ENCODE measurements at places on chromosomes 3 and 15.
A peak's percentile ranks its signal among the peaks of the same experiment; 100 is the strongest.

DNA sequence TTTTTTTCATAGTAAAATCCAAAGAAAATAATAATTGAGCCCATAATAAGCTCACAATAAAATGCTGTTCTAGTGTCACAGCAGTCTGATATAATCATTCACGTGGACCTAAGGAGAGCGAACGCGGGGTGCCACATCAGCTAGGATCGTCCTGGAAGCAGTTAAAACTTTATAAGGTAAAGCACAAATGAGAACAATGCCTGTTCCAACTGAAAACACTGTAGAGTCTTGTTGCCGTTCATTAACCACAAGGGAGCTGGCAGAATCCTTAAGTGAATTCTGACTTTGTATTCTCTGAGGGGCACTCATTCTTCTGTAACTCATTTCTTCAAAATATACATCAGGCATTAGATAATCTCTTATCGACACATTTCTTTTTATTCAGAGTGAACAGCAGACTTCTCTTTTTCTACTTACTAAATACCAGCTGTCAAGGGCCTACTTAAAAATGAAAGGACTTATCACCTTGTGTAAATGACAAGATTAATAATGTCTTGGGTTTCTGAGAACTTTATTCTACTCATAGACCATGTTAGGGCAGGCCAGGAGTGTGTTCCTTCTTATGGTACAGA, 524.6 kb downstream of the MECOM start:
- DNase-seq, result no peak
- peaks cover 4% of the 10 kb centered on the region for H3K27me3 ChIP-seq
- H3K36me3 ChIP-seq, result no peaks in the 10 kb centered on the region
- H3K27ac ChIP-seq, result no peak overlapping the region
- no peaks in the 10 kb centered on the region for H3K4me1 ChIP-seq

DNA sequence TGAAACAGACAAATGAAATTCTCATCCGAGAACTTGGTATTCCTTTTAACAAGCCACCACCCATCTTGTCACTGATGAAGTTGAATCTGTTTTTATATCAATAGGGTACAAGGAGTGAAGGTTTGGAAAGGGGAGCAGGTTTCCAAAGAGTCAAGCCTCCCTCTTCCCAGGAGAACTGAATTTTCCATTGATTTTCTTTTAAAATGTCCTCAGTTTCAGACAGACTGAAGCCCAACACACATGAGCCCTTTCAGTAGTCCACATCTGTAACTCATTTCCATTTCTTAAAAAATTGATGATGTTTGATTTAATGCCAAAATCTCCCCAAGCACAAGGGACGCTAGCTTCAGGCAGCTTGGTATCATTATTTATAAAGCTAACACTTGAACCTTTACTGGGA, 187.7 kb downstream of the FOXB1 start:
- H3K4me1 ChIP-seq, result no peaks in the 10 kb centered on the region
- H3K27ac ChIP-seq, result no peak overlapping the region
- peaks cover 6% of the 10 kb centered on the region for H3K27me3 ChIP-seq

DNA sequence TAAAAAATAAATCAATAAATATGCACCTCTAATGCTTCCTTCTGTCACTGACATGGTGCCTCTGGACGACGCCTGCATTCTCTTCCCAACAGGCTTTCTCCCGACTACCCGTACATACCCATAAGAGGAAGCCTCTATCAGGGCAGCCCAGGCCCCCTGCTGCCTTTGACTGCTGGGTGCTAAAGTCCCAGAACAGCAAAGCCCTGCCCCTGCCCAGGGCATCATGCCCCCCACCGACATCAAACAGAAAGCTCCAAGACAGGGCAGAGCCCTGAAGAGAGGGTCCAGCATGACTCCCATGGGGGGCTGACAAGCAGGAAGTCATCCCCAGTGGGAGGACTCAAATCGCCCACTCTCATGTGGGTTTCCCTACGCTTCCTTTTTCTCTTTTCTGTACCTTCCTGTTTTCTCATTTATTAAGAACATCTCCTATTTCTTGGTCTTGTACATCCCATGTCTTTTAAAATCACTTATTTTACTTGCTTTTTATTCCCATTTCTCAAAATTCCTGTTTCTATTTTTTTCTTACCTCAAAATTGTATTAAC, 23.4 kb downstream of the XPC start:
- no peak overlapping the region for H3K27ac ChIP-seq
- peaks cover 3% of the 10 kb centered on the region for H3K4me1 ChIP-seq
- DNase-seq, result no peak
- H3K36me3 ChIP-seq, result peaks cover 97% of the 10 kb centered on the region
- no peak overlapping the region for H3K4me3 ChIP-seq

- no peak overlapping the region for H3K27ac ChIP-seq
- no peak overlapping the region for H3K4me3 ChIP-seq
- no peaks in the 10 kb centered on the region for H3K27me3 ChIP-seq
- H3K4me1 ChIP-seq, result no peaks in the 10 kb centered on the region
- no peaks in the 10 kb centered on the region for H3K36me3 ChIP-seq
Measured at GRCh38 chr3:120192159-120192558, 92.9 kb downstream of the GPR156 start.

- H3K4me1 ChIP-seq, result peaks cover 31% of the 10 kb centered on the region
- H3K36me3 ChIP-seq, result peaks cover 55% of the 10 kb centered on the region
- DNase-seq, result no peak
Measured at GRCh38 chr3:185930393-185931107, 7.3 kb downstream of the TRA2B start.

DNA sequence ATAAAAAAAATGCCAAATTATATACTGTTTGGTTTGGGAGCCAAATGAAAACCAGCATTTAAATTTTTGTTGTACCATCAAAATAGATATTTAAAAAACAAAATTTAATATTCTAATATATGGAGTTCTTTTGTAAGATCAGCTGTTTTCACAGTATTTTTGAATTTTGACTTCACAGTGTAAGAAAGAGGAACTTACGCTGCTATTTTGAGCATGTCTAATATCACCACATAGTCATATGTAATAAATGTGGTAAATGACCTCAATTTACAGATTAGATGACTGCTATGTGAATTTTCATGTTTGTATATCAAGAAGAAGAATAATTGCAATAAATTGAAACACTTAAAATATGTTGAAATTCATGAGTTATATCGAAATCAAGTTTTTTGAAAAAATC, 189.6 kb downstream of the ARRDC4 start:
- DNase-seq, result no peak
- H3K36me3 ChIP-seq, result no peaks in the 10 kb centered on the region
- H3K4me3 ChIP-seq, result no peak overlapping the region
- H3K4me1 ChIP-seq, result no peaks in the 10 kb centered on the region
- no peak overlapping the region for H3K27ac ChIP-seq
- H3K27me3 ChIP-seq, result no peaks in the 10 kb centered on the region

DNA sequence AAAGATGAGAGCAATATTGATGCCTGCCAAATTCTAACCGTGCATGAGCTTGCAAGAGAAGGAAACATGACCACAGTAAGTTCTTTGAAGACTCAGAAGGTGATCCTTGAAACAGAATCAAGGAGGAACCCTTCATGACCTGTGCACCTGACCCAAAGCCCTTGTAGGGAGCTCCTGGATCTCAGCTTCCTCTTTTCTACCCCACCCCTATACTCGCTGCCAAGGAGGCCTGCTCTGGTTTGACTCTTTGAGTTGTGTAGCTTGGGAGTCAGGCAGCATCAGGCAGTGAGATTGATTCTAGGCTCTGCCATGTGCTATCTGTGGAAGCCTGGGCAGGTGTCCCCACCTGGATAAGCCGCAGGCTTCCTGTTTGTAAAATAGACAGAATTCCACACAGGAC, 10.6 kb downstream of the TTC21A start:
- H3K4me1 ChIP-seq, result no peaks in the 10 kb centered on the region
- no peaks in the 10 kb centered on the region for H3K36me3 ChIP-seq
- no peak overlapping the region for H3K27ac ChIP-seq
- no peaks in the 10 kb centered on the region for H3K27me3 ChIP-seq
- no peak for DNase-seq

GRCh38 chr3:17207019-17207418, 322.3 kb downstream of the PLCL2 start:
- H3K4me3 ChIP-seq, result no peak overlapping the region
- no peaks in the 10 kb centered on the region for H3K4me1 ChIP-seq
- DNase-seq, result no peak
- peaks cover 4% of the 10 kb centered on the region for H3K36me3 ChIP-seq

GRCh38 chr3:37287776-37288175, 113.4 kb upstream of the LRRFIP2 start:
- no peak overlapping the region for H3K27ac ChIP-seq
- H3K4me1 ChIP-seq, result peaks cover 8% of the 10 kb centered on the region
- no peak overlapping the region for H3K4me3 ChIP-seq
- H3K27me3 ChIP-seq, result no peaks in the 10 kb centered on the region
- H3K36me3 ChIP-seq, result peaks cover 62% of the 10 kb centered on the region

DNA sequence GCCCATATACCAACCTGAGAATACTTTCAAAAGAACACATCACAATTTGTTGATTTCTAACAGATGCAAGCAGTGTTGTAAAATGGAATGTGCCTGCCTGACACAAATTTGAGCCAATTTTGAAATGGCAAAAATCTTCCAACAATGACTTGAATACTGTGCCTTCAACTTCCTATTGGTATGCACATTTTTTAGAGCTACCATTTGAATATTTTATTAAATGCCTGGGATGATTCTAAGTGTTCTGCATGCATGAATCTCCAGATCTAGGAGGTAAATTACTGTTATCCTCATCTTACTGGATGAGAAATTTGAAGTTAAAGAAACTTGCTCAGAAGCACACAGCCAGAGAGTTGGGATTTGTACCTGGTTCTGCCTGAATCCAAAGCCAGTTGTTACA, 282.8 kb upstream of the LRRN1 start:
- no peaks in the 10 kb centered on the region for H3K36me3 ChIP-seq
- no peak for DNase-seq
- H3K4me1 ChIP-seq, result no peaks in the 10 kb centered on the region
- H3K27ac ChIP-seq, result no peak overlapping the region

DNA sequence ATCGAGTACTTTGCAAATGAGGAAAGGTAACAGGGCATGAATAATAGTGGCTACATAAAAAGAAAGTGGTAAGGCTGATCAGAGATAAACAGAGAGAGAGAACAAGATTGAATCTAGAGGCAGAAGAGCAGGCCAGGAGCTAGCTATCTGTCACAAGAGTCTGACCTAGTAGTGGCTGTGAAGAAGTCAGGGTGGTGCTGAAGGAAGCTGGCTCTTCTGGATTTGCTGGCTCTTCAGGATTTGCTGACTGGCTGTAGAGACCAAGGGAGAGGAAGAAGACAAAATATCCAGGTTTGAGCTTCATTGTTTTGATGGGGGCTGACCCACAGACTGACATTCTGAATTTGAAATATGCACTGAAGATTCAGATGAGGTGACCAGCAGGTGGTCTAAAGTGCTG, 142.3 kb downstream of the SSR3 start:
- H3K27me3 ChIP-seq, result peaks cover 4% of the 10 kb centered on the region
- no peak for DNase-seq
- H3K4me3 ChIP-seq, result no peak overlapping the region
- no peaks in the 10 kb centered on the region for H3K36me3 ChIP-seq
- no peaks in the 10 kb centered on the region for H3K4me1 ChIP-seq

GRCh38 chr3:183218826-183219225, 34.2 kb upstream of the B3GNT5 start:
- H3K4me3 ChIP-seq, result no peak overlapping the region
- DNase-seq, result no peak
- H3K27ac ChIP-seq, result no peak overlapping the region
- no peaks in the 10 kb centered on the region for H3K4me1 ChIP-seq
- H3K27me3 ChIP-seq, result no peaks in the 10 kb centered on the region

- no peaks in the 10 kb centered on the region for H3K36me3 ChIP-seq
- H3K27me3 ChIP-seq, result no peaks in the 10 kb centered on the region
- no peak overlapping the region for H3K4me3 ChIP-seq
- no peak for DNase-seq
Measured at GRCh38 chr3:192845526-192845855, 72.2 kb downstream of the MB21D2 start.

DNA sequence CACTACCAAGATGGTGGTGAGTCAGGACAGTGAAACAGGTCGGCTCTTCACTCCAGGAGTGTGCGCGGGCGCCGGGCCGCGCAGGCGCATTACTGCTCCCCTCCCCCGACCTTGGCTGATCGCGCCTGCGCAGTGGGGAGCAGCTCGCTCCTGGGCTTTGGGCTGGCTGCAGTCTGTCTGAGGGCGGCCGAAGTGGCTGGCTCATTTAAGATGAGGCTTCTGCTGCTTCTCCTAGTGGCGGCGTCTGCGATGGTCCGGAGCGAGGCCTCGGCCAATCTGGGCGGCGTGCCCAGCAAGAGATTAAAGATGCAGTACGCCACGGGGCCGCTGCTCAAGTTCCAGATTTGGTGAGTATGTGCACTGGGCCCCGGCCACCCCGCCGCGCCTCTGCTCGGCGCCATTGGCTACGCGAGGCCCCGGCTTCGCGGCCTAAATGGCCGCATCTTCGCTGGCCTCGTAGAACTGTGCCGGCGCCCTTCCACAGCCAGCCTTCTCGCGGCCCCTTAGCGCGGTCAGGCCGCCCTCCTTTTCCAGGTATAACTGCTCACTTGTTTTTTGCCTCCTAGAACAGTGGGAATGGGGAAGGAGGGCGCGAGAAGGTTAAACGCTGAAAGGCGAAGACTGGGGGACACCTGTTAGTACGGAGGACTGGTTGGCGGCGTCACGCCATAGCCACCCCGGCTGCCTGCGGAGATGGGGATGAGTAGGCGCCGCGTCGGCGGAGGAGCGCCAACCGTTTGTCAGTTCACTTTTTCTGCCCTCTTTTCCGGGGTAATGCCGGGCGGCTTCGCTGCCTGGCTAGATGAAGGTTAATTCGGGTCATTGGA, at the start of gene SELENOT:
Gene SELENOT, plus strand, starts transcription at position 169 of the 827 bp plus-strand sequence. Its CDS starts 42 bp downstream, at position 211.
- H3K4me3 ChIP-seq, result peak within 1 kb of the TSS; percentile 92
- H3K4me1 ChIP-seq, result peaks cover 34% of the 10 kb centered on the region
- no peaks in the 10 kb centered on the region for H3K27me3 ChIP-seq
- H3K36me3 ChIP-seq, result peaks cover 13% of the 10 kb centered on the region
- H3K27ac ChIP-seq, result peak within 1 kb of the TSS; percentile 97
- DNase-seq, result peak; percentile 96

Data from CD4-positive, alpha-beta T cell (primary cell).